ENCODE measurements at places on chromosomes 3 and 15.

DNA sequence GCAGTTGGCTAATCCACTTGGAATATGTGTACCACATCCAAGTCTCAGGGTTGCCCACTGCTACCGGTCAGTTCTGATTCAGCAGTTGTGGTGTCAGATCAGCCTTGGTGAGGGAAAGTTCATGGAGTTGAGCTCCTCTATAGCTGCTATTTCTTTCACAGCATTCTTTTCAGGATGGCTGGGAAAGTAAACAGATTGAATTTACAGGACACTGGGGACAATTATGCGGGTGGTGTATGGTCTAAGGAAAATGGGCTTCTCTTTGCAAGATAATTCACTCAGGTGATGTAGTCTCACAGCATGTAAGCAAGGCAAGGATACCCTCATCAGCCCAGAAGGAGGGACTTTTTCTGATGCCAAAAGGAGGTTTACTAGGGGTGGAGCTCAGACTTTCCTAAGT lies 249.9 kb downstream of the DOCK3 start:
- DNase-seq, result no peak

GRCh38 chr3:187044206-187044605 lies 95.1 kb downstream of the RPL39L start:
- no peak for DNase-seq

DNA sequence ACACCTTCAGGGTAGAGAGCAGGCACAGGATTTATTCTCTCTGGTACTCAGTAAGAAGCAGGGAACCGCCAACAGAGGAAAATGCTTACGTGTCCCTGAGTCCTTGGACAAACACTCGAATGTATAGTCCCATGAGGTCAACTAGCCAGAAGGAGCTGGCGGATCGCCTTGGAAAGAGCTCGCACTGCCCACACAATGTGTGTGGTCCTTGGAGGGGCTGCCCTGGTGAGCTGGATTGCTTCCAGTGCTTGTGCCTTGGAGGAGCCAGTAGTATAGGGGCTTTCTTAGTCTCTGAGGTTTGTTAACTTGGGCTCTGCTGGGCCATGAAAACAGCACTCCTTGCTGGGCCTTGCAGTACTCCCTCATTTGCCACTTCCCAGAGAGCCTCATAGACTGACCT lies 40.7 kb upstream of the VILL start:
- DNase-seq, result no peak

- no peak for DNase-seq
Measured at GRCh38 chr15:56082263-56082761, 88.9 kb upstream of the NEDD4 start.

DNA sequence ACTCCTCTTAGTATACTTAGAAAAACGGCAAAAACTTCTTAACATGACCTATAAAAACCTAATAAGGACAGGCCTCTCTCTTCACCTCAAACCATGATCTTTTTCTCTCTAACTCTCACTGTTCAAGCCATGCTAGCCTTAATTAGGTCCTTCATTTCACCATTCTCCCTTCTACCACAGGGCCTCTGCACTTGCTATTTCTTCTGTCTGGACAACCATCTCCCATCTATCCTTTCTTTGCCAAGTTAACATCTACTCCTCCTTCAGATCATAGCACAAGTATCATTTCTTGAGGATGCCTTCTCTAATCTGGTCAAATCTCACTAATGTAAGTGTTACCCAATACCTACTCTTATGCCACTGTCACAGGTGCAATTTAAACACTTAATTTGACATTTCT lies 39.1 kb downstream of the TMCC1 start:
- no peak for DNase-seq

GRCh38 chr3:67521053-67521646 lies 133.3 kb downstream of the SUCLG2 start:
- no peak for DNase-seq

GRCh38 chr3:138089091-138089490 lies 26.3 kb downstream of the DZIP1L start:
- DNase-seq, result no peak

DNA sequence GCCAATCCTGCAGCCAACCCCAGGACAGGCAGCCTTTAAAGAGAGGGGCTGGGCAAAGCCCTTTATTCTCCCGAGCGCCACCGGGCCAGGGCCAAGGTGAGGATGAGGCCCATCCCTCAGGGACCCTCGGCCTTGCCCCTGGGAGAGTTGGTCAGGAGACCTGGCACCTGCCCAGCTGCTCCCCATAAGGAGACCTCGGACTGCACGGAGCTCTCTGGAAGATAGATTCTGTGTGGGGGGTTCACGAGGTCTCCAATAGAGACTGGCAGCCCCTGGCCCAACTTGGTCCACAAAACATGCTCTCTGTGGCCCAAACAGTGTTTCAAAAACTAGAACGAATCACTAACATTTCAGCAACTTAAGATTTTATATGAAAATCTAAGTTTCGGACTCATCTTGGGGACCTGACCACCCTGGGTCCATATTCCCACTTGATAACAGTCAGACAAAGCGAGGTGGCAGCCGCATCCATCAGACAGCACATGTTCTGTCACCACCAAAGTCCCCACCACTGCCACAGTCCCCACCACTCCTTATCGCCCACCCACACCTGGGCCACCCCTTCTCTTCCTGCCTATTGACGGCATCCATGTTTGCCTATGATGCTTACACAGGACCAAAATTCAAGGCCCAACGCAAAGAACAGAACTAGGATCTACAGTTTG lies 114.4 kb upstream of the RPL32 start:
- no peak for DNase-seq

- no peak for DNase-seq
Measured at GRCh38 chr3:152818027-152818426, 16.9 kb upstream of the P2RY1 start.

DNA sequence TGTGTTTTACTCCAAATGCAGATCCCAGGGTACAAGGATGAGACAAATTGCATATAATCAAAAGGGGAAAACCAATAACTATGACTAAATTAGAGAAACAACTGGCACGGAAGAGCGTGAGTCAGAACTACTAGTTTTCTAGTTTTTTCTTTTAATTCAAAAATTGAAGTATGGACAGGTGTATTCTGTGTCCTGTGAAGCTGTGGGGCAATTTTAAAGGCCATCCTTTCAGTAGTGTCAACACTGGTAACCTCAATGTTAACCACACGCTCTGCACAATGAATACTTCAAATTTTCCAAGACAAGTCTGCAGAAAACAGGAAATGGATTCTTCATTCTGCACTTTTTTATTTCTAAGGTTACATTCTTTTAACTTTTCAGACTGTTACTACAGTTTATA lies 32.5 kb upstream of the GOLGA8A start:
- no peak for DNase-seq

DNA sequence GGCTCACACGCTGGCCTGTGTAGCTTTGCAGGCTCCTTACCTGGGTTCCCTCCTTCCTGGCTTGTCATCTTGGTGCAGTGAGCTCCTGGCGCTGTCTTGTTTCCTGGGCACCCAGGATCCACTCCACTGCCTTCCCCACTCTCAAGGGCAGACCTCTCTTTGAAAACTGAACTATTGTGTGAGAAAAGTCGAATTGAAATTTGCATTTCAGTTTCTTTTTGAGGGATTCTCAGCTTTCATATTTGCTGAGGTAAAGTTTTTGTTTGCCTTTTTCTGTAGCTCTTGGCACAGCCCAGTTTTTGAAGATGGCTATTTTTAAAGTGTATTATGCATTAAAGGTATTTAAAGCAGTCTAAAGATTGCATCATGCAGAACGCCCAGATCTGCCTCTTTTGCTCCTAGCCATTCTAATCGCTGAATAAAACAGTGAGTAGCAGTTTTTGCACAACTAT lies 70.1 kb downstream of the CCK start:
- DNase-seq, result no peak

DNA sequence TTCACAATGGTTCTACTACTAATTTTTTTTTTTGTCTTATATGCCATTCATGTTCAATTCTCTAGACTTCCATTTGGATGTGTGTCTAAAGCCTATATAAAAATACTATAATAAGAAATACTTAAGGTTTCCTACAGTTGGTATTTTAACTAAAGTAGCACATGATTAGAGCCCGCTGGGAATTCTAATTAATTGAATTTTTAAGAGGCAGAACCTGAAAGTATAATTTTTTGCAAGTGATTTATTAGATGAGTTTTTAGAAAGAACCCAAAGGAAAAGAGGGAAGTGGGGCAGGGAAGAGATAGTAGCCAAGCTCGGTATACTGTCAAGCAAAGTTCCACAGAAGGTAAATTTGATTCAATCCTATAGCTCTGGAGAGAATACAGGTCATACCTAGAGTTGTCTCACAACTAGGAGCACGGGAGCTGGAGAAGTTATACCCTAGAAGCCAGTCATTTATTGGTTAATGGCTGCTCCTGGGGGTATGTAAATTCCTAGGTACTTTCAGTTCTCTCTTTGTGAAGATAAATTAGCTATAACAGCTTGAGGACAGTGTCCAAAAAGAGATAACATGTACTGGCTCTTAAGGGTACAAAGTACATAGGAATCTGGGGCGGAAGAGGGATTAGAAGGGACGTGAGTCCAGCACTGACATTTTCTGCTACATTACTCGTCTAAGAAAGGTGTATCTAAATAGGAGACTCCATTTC lies 225.6 kb downstream of the CNTN6 start:
- no peak for DNase-seq

DNA sequence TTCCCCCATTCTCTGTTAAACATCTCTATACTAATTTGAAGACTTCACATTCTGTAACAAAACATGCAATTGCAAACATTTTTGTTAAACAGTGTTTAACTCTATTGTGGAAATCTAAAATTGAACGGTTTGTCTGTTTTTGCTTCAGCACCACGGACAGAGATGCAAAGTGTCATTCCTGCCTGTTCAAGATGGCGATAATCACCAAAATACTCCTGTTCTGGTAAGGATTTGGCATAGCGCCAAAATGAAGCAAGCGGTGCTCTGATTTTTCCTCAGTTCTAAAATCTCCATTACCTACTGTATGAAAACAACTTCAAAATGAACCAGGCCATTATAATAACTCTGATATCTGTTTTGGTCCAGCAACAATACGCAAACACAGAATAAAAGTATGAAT lies 129.7 kb upstream of the TUSC7 start:
- DNase-seq, result no peak

- DNase-seq, result no peak
Measured at GRCh38 chr3:81947359-81947758, 185.9 kb upstream of the GBE1 start.

DNA sequence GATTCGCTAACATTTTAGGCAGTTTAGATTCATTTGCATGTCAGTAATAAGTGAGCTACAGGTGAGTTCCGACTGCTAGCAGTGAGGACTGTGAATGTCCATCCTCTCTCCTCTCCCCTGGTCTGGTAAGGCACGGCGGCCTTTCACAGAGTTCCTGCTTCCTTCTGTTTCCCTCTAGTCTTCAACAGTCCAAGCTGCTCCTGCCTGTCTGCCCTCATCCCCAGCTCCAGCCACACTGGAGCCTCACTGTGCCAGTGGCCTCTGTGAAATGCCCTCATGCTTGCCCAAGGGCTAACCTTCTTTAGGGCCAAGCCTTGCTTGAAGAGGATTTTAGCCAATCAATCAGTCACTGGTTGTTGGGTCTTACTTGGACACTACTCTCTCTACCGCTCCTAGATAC lies 145.8 kb upstream of the BHLHE40 start:
- DNase-seq, result no peak

- no peak for DNase-seq
Measured at GRCh38 chr3:89679686-89680085, 572.3 kb downstream of the EPHA3 start.

DNA sequence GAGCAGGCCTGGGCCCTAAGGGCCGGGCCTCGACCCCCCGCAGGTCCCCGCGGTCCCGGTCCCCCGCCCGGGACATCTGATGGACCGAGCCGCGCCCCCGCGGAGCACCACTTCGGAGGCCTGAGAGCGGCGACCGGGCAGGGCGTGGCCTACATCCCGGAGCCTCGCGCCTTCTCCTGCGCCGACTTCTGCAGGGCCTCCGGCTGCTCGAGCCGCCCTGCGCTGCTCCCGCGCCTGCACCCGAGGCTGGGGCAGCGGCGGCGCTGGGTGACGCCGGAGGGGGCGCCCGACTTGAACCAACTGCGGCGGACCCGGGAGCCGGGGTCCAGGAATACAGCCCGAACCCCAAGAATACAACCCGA lies 14.9 kb upstream of the GP9 start:
- DNase-seq, result no peak

DNA sequence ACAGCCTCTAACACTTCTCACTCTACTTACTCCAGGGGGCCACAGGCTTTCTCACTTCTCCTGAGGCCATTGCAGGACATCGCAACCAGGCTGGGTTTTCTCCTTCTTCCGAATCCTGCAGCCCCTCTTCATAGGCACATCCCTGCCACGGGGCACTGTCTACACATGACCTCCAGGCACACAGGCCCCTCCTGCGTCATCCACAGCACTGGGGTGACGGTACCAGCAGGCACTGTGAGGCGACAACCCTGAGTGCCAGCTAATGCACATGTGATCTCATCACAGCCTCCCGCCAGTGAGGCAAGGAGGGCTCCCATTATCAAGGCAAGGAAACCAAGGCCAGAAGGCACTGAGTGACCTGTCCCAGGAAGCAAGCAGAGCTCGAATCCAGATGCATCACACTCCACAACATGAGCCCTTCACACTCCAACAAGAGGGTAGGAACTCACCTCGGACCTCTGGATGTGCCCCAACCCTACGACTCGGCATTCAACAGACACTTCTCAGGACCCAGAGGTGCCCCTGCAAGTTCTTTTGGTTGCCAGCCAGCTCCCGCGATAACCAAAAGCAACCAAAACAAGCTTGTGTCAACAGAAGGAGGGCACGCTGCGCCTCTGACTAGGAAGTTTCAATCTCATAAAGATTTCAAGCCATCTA lies 16.7 kb downstream of the FAM174B start:
- no peak for DNase-seq

DNA sequence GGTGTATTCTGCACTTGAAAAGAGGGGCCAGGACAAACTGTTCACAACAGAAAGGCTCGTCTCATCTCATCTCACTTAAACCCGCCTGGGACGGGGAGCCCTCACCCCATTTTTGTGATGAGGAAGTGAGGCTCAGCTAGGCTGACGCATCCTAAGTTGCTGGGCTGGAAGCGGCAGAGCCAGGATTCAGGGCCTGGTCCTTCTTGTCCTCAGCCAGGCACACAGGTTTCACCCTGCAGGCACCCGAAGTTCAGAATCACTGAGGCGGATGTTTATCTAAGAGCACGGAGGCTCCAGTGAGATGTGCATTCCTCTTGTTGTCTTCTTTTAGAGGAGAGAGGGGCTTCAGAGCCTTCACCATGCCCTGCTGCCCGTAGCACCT lies 51.1 kb upstream of the PLXNA1 start:
- no peak for DNase-seq

GRCh38 chr15:33310481-33311311 lies at the start of gene RYR3:
RYR3 (plus strand) TSS chr15:33310967; CDS start chr15:33311046, 79 bp downstream.
- DNase-seq, result no peak

- no peak for DNase-seq
Measured at GRCh38 chr3:154130540-154130939, 9.3 kb downstream of the ARHGEF26 start.

GRCh38 chr15:80160570-80161156 lies 7.9 kb downstream of the FAH start:
- DNase-seq, result no peak

GRCh38 chr3:127740136-127740915 lies 67.6 kb downstream of the ABTB1 start:
- no peak for DNase-seq

- no peak for DNase-seq
Measured at GRCh38 chr15:42087926-42088800, 6.2 kb downstream of the PLA2G4D start.

GRCh38 chr15:60585743-60586708 lies 107.1 kb upstream of the ICE2 start:
- DNase-seq, result no peak

All from stimulated activated CD4-positive, alpha-beta T cell treated with anti-CD3 and anti-CD28 coated beads, Interleukin-1b, Interleukin-23, amount 100 ng/mL, for 1 hour (primary cell).